Epithelial cell of umbilical artery (primary cell): ENCODE measurements at places on chromosomes 6 and 20. TPM values are rescaled to one million over a fixed set of nuclear protein-coding genes. Genes with fewer than 3 reads are reported as not detected.

Gene HNF4A
- not detected in 2 replicates for total RNA-seq

Gene NAPB
- total RNA-seq, result 2.9 and 17.2 TPM in 2 replicates

Gene SRSF3
- 356 and 638 TPM in 2 replicates for total RNA-seq

Gene LCA5
- 3.2 and 5.8 TPM in 2 replicates for total RNA-seq

Gene CNKSR3
- total RNA-seq, result 2.9 and 6.8 TPM in 2 replicates

Gene SRMS
- not detected in 2 replicates for total RNA-seq

Gene WFDC5
- not detected in 2 replicates for total RNA-seq

Gene RAMACL
- 1.6 and 2.4 TPM in 2 replicates for total RNA-seq

Gene TNFRSF6B
- 7.1 and 41.5 TPM in 2 replicates for total RNA-seq

Gene KCNG1
- total RNA-seq, result 1.8 and 3.2 TPM in 2 replicates

Gene STK35
- 15.3 and 16.4 TPM in 2 replicates for total RNA-seq

Gene EPPIN
- total RNA-seq, result not detected in 2 replicates

Gene MYH7B
- not detected in 2 replicates for total RNA-seq

Gene AMD1
- total RNA-seq, result 72.3 and 81.5 TPM in 2 replicates

Gene BTNL2
- total RNA-seq, result not detected in 2 replicates

Gene SIM1
- total RNA-seq, result under 0.01 and 0.15 TPM in 2 replicates

Gene TPBG
- total RNA-seq, result 6.5 and 7.0 TPM in 2 replicates

Gene ARHGAP40
- total RNA-seq, result under 0.01 TPM in 1 of 2 replicates, not detected in the other

Gene LY86
- not detected in 2 replicates for total RNA-seq

Gene MATN4
- total RNA-seq, result not detected in 2 replicates

Gene PPIL6
- total RNA-seq, result 1.7 and 2.3 TPM in 2 replicates

Gene CTCFL
- total RNA-seq, result 0.15 TPM in 1 of 2 replicates, not detected in the other

Gene XRN2
- total RNA-seq, result 106 and 109 TPM in 2 replicates

Gene HMGN4
- total RNA-seq, result 57.2 and 80.9 TPM in 2 replicates

Gene ELOVL2
- not detected in 2 replicates for total RNA-seq

Gene COL11A2
- under 0.01 and 0.15 TPM in 2 replicates for total RNA-seq
